NCI-H524 (cell line): ENCODE measurements at places on chromosomes 16 and 17.

DNA sequence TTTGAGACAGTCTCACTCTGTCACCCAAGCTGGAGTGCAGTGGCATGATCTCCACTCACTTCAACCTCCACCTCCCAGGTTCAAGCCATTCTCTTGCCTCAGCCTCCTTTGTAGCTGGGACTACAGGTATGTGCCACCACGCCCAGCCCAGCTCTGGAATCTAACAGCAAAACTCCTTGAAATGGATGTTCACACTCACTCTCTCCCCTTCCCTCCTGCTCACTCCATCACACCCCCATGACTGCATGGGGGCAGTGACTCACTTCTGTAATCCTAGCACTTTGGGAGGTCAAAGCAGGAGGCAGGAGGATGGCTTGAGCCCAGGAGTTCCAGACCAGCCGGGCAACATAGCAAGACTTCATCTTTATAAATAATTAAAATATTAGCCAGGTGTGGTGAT, 11.1 kb upstream of the TFAP4 start:
- DNase-seq = no peak

- no peak for DNase-seq
Measured at GRCh38 chr17:2055292-2056205, 646 bp downstream of the HIC1 start.

- no peak for DNase-seq
Measured at GRCh38 chr17:1160591-1161390, 19.0 kb downstream of the ABR start.

GRCh38 chr17:39100530-39100929, 50.9 kb downstream of the PLXDC1 start:
- no peak for DNase-seq

GRCh38 chr17:7203391-7203790, 16.2 kb downstream of the DLG4 start:
- no peak for DNase-seq

GRCh38 chr17:16027708-16028584, 28.3 kb downstream of the TTC19 start:
- no peak for DNase-seq

DNA sequence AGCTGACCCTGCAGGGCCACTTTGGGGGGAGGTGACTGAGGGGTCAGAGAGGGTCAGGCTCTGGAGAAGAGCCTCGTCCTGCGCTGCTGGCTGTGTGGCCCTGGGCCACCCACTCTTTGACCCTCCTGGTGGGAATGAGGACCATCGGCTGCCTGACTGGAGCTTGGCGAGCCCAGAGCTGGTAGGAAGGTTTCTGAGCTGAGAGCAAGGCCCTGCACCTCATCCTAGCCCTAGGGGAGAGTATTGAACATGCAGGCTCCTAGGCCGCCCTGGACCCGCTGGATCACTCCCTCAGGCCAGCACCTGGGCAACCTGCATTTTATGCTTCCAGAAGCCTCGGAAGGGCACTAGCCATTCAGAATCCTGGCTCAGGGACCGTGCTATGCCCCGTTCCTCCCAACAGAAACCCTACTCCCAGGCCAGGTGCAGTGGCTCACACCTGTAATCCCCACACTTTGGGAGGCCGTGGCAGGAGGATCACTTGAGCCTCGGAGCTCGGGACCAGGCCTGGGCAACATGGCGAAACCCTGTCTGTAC, 14.5 kb downstream of the MAP2K3 start:
- no peak for DNase-seq
